Stimulated activated CD4-positive, alpha-beta T cell treated with anti-CD3 and anti-CD28 coated beads, Interleukin-4, amount 100 ng/mL, for 24 hours (primary cell): ENCODE measurements at places on chromosomes 13 and 19.

DNA sequence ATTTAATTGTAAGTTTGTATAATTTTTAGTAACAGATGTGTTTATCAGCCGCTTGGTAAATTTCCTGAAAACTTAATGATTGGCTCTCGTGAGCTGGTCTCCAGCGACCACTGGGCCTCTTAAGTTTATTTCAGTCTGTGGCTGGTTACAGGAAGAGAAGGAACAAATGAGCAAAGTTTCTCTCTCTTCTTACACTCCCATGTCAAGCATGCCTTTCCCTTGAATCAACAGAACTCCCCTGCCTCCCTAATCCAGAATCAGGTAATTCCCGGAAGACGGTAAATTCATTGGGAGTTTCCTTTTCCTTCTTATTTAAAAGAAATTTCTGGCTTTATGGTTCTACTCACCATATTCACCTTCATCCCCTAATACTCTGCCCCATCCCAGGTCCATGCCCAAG is 52.5 kb upstream of the POMP start:
- DNase-seq: no peak

- no peak for DNase-seq
Observed at GRCh38 chr13:44389060-44389666, 15.5 kb downstream of the SERP2 start.

GRCh38 chr13:46542833-46543232 is 10.1 kb upstream of the LRCH1 start:
- DNase-seq: no peak

DNA sequence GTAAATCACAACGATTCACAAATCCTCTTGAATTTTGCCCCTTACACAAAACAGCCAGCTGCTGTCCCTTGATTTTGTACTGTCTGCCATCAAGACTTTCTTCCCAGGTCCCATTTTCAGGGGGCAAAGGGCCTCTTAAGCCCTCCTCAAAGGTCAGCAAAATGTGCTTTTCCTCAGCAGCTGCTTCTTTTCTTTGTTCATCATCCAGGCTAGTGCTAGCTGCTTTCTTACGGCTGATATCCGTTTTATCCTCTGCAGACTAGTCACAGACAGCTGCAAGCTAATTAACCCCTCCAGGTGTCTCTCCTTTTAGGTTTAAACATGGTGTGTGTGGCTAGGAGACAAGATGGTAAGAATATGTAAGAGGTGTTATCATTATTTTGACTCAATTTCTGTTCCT is 90.9 kb downstream of the NALCN start:
- no peak for DNase-seq

DNA sequence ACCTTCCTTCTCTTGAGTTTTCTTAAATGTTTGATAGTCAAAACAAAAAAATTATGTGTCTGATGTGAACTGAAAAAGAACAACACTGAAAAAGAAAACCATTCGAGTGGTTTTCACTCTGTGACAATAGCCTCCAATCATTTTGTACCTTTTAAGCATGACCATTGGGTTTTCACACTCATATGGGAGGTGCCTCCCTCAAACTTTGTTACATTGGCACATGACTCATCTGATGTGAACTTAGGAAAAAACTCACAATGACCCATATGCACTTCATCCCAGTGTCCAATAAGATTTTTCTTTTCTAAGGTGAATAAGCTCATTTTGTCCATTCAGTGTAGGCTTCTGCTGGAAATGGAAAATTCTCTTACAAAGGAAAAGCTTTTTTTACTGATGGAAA is 66.6 kb upstream of the XPO4 start:
- DNase-seq: no peak

DNA sequence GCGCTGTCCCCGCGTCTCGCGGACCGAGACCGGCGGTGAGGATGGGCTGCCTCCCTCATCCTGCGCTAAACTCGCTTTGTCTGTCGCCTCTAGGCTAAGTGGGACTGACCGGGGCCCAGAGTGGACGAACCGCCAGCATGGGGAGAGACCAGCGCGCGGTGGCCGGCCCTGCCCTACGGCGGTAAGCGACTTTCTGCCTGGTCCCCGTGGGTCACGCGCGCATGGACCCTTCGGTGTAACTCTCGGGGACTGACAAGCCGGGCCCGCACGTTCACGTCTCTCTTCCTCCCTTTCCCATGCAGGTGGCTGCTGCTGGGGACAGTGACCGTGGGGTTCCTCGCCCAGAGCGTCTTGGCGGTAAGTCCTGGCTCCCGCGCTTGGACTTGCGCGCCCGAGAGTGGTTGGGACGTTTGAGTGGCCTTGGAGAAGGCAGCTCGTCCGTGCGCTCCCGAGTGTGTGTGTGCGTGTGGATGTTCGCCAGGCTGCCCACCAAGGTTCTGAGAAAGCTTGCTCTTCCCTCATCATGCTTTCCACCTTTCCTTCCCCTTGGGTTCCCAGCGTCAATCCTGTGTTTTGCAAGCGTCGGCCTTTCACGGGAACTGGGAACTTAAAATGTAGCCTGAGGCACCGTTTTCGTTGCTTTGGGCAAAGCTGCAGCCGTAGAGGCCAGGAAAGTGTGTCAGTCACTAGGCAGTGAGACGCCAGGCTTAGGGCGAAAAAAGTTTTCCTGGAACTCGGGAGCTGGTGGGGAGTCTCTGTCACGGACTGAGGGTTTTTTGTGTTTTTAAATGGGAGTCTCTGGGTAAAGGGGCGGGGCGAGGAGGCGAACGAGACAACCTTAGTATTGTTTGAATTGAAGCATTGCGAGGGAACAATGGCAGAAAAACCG is 927 bp downstream of the COL4A2 start:
- DNase-seq: no peak

DNA sequence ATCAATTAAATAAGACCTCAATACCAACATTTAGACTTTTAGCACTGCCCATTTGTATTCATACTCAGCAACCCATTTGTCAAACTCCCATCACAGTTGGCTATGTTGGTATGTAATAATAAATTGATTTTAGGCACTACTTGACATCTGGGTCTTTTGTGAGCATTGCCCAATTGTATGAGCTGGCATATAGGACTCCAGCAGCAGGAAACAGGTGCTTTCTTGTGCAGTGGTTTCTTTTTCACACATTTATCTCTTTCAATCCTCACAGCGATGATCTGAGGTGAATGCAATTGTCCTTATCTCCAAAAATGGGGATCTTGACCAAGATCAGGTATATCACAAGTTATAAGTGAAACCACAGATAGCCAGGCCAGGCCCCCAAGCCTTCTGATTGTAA is 96.9 kb upstream of the OXGR1 start:
- no peak for DNase-seq

DNA sequence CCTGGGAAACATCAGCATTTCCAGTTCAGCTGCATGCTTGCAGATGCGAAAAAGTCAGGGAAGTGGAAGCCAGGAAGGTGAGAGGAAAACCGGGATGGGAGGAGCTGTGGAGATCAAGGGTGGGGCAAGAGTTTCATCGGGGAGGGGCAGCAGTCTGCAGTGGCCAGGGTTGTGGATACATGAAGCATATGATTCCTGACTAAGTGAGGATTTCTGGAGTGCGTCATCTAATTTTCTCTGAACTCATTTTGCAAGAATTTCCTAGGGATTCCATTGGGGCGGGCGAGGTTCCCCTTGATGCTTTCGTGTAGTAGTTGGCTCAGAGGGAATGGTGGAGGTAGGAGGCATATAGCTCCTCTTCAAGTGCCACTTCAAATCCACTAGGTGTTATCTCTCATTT is 344.1 kb upstream of the TMTC4 start:
- no peak for DNase-seq

- DNase-seq: peak; percentile 84
Observed at GRCh38 chr19:16070366-16070990, 5.8 kb upstream of the TPM4 start.

- peak; percentile 23 for DNase-seq
Observed at GRCh38 chr19:18153556-18154134, 682 bp downstream of the PIK3R2 start.

DNA sequence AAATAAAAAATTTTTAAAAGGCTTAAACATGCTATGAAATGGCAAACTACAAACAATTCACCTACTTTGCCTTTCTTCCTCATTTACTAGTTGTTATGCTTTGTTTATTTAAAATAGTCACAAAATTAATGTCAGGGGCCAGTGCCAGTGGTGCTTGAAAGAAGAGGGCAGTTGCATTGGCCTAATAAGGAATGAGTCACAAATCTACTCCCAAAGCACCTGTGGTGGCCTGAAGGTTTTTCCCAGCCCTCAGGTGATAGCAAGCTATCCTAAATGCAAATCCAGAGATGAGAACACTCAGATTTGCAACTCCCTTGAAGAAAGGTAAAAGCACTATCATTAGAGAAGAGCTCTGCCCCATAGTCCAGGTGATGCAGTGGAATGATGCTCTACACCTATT is 103.6 kb downstream of the MBNL2 start:
- DNase-seq: no peak

GRCh38 chr19:5006201-5006600 is 37.3 kb downstream of the KDM4B start:
- DNase-seq: no peak

DNA sequence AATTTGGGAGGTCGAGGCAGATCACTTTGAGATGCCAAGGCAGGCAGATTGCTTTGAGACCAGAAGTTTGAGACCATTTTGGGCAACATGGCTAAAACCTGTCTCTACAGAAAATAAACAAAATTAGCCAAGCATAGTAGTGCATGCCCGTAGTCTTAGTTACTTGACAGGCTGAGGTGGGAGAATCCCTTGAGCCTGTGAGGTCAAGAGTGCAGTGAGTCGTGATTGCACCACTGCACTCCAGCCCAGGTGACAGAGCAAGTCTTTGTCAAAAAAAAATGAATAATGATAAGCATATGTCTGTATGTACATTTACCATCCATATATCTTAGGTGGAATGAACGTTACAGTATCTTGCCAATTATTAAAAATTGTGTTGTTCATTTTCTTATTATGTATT is 2447.7 kb downstream of the PCDH9 start:
- no peak for DNase-seq

DNA sequence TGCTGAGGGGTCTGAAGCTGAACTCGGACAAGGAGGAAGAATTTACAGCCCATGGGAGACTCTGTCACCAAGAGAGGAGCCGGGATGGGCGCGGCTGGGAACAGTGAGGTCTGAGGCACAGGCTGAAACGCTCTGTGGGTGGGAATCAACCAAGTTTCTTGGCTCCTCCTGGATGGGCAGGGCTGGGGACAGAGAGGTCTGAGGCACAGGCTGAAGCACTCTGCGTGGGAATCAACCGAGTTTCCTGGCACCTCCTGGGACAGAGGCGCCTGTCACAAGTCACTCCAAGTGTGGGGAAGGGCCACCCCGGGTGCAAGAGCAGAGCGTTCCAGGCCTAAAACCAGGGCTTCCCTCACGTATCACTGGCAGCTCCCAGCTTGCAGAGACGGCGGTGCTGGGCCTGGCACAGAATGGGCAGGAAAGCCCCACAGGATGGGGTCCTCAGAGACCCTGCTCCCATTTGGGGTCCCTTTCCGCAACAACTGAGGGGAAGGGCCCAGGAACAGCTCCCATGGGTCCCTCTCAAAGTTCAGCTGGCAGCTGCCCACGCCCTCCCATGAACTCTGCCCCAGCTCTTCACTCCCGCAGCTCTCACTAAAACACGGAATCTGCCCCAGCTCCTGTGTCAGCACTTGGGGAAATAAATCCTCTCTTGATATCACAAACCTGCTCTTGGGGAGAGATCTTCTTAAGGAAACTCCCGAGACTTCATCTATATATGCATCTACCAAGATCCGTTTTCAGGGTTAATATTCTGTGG is 18.5 kb downstream of the AP3D1 start:
- no peak for DNase-seq
